ENCODE measurements at places on chromosomes 13 and 19.

GRCh38 chr13:110799246-110800236 is 86.0 kb downstream of the ING1 start:
- DNase-seq = peak; percentile 56

GRCh38 chr13:100195568-100195967 is 106.7 kb downstream of the PCCA start:
- no peak for DNase-seq

DNA sequence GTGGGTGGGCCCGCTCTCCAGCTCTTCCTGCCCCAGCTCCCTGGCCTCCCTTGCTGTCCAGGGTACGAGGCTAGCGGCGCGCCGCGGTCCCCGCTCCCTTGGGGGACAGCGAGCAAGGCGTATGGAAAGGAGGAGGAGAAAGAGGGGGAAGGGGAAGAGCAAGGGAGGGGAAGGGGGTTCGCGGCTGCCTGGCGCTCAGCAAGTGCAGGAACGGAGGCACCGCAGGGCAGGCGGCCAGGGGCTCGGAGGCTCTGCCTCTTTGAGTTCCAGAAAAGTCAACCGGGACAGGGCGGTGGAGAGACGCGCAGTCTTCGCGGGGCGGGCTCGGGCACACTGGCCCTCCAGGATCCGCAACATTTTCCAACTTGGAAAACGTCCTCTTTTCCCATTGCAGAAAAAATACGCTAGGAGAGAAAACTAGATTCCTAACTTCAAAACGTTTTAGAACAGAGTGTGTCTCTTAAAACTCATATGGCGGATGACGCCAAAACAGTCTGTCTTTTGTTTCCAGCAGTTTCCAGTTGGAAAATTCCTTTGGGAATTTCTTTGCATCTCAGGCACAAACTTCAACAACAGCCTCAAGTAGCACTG is 23.1 kb upstream of the TNFRSF19 start:
- no peak for DNase-seq

- no peak for DNase-seq
These were observed 776.3 kb downstream of the EFNB2 start for GRCh38 chr13:105758918-105759860.

DNA sequence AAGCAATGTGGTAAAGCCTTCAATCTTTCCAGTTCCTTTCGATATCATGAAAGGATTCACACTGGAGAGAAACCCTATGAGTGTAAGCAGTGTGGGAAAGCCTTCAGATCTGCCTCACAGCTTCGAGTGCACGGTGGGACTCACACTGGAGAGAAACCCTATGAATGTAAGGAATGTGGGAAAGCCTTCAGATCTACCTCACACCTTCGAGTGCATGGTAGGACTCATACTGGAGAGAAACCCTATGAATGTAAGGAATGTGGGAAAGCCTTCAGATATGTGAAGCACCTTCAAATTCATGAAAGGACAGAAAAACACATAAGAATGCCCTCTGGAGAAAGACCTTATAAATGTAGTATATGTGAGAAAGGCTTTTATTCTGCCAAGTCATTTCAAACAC is 15.6 kb upstream of the ZNF763 start:
- no peak for DNase-seq

GRCh38 chr19:8531470-8531869 is 17.5 kb upstream of the ZNF414 start:
- DNase-seq = no peak

- DNase-seq = no peak
These were observed 6.2 kb upstream of the PRKCG start for GRCh38 chr19:53875602-53876325.

GRCh38 chr13:105997581-105998550 is 537.6 kb downstream of the EFNB2 start:
- DNase-seq = no peak

DNA sequence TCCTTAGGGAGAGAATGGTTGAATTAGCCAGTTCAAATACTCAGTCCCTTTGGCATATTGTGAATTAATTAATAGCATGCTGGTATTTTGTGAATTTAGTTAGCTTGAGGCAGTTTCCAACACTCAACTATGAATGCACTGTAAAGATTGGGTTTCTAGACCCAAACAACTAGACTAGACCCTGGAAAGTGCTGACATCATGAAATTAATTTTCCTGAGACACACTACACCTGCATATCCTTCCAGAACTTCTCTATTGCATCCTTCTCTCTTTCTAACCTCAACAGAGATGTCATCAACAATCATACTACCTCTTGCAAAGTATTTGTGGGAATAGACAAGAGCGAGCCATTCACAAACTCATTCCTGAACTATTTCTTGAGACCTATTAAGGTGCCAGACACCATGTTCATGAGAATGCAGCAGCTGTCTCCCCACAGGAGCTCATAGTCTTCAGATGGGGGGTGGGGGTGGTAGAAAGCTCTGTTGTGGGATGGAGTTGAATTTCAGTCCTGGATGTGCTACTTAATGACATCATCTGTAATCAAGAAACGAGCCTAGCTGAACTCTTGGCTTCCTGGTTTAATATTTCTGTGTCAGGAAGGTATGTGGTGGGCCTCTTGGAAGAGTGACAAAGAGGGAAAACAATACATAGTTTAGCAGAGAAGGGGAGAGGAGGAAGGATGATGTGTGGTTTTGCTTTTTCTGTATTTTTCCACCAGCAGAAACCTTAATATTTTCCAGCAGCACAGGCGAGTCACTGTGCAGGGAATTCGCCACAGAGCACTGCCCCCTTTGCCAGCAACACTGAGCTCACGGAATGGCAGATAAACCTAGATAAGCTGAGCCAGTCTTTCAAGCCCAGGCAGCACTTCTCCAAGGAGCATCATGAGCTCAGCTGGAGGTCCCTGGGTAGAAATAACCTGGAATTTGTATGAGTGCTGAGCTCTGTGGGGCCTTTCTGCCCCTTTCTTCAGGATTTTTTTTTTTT is 53.1 kb upstream of the CYSLTR2 start:
- no peak for DNase-seq

DNA sequence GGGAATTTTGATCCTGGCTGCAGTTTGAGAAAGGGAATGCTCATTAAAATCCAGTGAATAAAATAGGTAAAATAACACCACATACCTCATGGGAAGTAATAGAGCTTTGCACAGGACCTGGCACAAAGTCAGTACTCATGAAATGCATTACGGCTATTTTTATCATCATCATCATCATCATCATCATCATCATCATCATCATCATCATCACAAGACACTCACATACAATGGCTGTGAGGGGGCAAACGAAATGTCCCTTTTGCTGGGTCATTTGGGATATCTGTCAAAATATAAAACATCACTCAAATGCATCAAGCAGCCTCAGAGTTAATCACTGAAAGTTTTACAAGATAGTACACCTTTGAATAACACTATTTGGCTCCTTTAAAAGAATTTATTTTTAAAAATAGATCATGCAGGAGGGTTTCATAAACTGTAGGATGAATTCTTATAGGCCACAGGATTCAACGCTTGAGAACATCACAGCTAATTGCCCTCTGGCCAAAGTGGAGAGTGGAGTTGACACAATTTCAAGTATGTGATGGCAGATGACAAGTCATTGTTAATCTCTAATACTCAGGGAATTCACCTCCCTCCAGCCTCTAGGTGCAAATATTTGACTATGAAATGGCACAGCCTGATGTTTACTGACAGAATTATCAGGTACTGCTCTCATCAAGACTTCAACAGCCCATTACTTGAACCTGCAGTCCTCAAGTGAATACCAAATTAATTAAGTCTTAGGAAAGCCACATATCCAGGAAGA is 14.2 kb upstream of the ZNF599 start:
- no peak for DNase-seq

- DNase-seq = no peak
These were observed 770 bp downstream of the HNRNPM start for GRCh38 chr19:8445488-8446001.

GRCh38 chr13:72104656-72105180 is 237.7 kb upstream of the DACH1 start:
- DNase-seq = peak; percentile 21

GRCh38 chr13:82571653-82572052 is 1310.6 kb downstream of the SLITRK1 start:
- DNase-seq = no peak

- no peak for DNase-seq
These were observed 5.9 kb upstream of the S1PR5 start for GRCh38 chr19:10523135-10523636.

- DNase-seq = no peak
These were observed 1410.1 kb upstream of the ATXN8OS start for GRCh38 chr13:68697551-68697950.

DNA sequence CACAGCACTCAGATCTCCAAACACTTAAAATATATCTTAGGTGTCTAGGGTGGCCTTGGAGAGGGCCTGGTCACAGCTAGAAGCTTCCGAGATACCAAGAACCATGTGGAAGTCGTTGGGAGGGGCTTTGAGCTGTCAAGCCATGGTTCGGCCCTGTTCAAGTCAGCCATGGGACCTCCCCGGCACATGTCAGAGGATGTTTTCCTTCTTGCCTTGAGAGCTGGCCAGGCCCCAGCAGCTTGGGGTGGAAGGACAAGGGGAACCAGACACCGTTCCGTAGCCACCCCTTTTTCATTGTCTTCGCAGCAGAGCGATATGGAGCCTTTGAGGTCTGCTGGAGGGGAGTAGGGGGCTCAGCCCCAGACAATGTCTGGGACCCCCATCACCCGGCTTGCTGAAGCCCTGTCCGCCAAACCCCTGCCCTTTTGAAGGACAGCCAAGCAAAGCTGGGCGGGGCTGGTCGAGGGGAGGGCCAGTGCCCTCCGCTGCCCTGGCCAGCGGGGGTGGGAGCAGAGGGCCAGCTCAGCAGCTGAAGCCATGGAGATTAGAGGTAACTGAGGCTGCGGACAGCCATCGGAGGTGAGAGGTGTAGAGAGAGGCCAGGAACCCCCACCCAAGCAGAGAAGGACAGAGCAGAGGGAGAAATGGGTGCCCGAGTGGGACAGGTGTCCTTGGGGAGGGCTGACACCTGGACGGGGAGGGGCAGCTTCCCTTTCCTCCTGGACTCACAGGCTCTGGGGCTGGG is 435 bp downstream of the KLK11 start:
- DNase-seq = no peak

DNA sequence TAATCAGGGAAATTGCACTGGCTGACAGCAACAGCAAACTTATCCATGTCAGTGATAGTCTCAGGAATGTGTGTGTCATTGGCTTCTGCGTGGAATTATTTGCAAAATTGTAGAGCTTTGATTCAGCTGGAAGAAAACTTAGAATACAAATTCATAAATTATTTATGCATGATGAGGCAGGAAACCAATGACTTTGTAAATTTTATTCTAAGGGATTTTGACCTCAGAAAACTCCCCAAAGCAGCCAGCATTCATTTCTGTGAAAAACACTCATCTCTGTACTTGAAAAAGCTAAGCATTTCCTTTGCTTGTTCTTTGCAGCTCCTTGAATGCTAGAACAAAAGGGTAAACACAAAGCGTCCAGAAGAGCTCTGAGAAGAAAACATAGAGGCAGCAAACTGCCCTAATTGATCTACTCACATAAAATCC is 162.4 kb downstream of the DCT start:
- DNase-seq = no peak

DNA sequence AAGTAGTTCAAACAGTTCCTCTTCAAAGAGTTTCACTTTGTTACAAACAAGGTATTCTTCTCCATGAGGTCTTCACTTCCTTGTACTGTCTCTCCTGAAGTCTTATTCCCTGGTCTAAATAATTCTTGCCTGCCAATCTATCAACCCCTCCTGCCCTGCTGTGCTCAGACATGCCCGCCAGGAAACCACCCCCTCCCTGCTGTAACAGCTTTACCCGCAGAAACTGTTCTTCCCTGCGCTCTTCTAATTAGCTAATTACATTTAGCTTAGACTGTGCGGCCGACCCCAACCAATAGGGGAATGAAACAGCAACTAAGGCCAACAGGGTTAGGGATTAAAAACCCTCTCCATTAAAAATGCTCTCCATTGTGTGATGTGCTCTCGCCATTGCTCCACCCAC is 46.7 kb downstream of the ZNF846 start:
- no peak for DNase-seq

- no peak for DNase-seq
These were observed 1.5 kb downstream of the ARID3A start for GRCh38 chr19:927351-927779.

GRCh38 chr19:28569132-28570131 is 643.5 kb downstream of the UQCRFS1 start:
- DNase-seq = no peak

DNA sequence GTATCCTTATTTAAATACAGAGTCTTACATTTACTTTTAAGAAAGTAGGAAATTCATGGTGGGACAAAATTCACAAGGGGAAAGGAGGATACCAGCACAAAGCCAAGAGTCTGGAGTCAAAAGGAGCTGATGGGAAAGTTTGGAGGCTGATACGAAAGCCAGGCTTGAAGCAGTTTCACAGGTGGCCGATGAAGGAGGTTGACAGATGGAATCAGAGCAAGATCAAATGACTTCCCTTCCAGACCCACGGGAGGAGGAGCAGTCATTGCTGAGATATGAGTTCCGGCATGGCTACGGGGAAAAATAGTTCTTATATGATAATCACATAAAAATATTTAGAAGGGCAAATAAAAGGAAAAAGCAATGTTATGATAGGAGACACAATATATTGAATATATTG is 65.0 kb downstream of the DGKH start:
- no peak for DNase-seq

DNA sequence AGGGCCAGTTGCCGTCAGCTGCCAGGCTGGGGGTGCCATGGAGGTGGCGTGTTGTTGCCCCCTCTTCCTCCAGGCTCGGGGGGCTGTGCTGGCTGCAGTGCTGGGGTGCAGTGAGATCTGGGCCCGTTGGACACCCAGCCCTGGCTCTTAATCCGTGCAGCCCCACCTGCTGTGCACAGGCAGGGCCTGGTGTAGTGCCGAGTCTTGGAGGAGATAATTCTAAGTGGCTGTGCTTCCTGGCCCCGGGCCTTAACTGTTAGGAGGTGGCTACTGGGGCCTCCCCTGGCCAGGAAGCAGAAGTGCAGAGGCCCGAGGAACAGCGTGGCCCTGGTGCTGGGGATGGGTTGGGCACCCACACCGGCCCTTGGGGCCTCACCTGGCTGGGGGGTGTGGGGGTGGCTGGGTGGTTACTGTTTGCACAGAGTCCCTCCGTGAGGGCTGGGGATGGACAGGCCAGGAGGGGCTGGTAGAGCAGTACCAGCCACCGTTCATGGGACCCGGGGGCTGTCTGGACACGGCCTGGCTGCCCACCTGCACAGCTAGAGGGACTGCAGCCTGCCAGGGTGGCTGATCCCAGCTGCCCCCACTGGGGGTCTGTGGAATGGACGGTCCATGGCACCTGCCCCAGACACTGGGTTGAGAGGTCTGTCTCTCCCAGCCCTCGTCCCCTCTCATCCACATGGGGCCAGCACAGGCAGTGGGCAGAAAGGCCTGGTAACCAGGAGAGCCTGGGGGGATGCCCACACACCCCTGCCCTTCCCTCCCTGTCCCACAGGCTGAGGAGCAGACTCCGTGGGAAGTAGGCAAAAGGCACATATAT is 3.3 kb downstream of the GPX4 start:
- no peak for DNase-seq

DNA sequence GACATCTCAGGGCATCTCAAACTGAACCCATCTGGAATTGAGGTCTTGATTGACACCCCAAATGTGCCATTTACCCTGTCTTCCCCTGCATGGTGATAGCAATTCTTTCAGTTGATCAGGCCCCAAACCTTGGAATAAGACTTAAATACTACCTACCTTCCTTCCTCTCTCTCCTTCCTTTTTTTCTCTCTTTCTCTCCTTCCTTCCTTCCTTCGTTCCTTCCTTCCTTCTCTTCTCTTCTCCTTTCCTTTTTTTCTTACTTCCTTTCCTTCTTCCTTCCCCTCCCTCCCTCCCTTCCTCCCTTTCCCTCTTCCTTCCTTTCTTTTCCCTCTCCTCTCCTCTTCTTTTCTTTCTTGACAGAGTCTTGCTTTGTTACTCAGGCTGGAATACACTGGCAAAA is 7.4 kb upstream of the GIPC1 start:
- DNase-seq = no peak

Measured in GM04504 (cell line).